ENCODE measurements at places on chromosomes 12 and 14.
A peak's percentile ranks its signal among the peaks of the same experiment; 100 is the strongest.

- peak; percentile 53 for DNase-seq
Observed at GRCh38 chr14:61280526-61281185, 482 bp downstream of the TMEM30B start.

GRCh38 chr12:100266585-100266834 is 369 bp downstream of the DEPDC4 start:
- DNase-seq = no peak

GRCh38 chr12:62767946-62768345 is 167.0 kb downstream of the PPM1H start:
- no peak for DNase-seq

- DNase-seq = peak; percentile 71
Observed at GRCh38 chr12:56448860-56449621, at the start of gene TIMELESS. Gene TIMELESS, minus strand, starts transcription at chr12:56449426. Its CDS starts 15,256 bp downstream, at chr12:56434170.

DNA sequence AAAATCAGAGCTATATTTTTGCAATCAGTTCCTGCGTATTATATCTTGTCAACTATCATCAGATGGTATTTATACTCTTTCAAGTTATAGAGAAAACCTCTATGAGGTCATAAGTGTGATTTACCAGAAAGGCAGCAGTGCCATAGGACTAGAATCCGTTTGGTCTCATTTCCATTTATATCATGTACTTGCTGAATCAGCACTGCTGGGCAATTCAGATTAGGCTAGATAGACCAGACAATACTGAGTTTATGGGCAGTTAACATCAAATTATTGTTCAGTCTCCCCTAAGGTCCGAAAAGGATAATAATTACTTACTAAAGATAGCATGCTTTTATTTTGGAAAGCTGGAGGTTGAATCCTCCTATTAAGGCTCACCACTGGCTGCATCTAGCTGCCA is 6.8 kb upstream of the KERA start:
- no peak for DNase-seq

DNA sequence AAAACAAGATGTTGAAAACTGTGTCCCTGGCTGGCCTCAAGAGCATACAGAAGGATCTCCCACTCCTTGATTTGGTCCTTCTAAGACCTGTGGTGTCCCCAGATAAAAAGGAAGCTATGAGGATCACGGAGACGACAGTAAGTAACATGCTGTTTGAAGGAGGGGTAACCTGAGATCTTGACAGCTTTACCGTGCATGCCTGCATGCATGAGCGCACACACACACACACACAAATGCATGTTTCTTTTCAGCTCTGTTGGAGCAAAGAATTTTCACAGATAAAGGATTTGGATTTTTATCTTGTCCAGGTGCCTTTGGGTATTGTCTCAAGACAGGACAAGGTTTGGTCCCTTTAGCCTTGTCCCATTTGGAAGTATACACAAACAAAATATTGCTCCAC is 411.6 kb upstream of the CCDC196 start:
- DNase-seq = no peak

DNA sequence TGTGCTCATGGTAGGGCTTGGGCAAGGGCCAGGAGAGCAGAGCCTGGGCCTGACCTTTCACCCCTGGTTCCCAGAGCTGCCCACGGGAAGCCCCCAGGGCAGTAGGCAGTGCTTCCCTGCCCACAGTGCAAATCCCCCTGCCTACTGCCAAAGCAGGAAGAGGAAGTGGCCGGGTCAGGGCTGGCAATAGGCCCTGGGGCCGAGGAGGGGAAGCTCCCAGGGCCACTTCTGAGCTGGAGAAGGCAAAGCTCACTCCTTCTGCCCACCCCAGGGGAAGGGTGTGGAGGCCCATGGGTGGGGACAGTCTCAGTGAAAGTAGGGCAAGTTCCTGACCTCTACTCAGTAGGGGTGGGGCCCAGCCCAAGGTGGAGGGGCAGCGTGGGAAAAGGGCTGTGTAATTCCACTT is 5.4 kb upstream of the NR4A1 start:
- DNase-seq = no peak

- DNase-seq = peak; percentile 20
Observed at GRCh38 chr14:60151715-60152114, 13.5 kb downstream of the DHRS7 start.

- DNase-seq = no peak
Observed at GRCh38 chr12:20000229-20000849, 368.0 kb upstream of the PDE3A start.
